ENCODE measurements at places on chromosomes 7 and 10.

- no peak for DNase-seq
Observed at GRCh38 chr10:73731588-73732375, 12.4 kb upstream of the SEC24C start.

DNA sequence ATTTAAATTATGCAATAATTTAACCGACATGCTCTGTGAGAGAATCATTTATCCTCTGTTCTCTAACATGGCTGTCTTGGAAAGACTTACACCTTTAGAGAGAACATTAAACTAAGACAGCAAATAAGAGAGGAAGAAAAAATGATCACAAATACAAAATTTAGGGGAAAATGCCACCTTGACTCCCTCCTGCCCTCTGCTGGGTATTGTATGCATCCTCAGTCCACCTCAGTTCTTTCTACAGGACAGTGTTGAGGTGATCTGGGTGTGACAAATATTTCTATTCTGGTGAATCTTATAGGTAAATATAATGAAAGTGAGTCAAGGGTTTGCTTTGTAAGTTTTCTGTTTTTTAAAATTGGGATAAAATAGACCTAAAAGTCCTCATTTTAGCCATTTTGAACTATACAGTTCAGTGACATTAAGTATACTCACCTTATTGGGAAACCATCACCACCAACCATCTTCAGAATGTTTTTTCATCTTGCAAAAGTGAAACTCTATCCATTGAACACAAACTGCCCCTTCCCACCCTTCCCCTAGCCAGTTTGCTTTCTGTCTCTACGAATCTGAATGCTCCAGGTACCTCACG, 61.5 kb upstream of the ELMO1 start:
- DNase-seq = no peak

- DNase-seq = no peak
Observed at GRCh38 chr7:92282930-92283329, 37.2 kb downstream of the ANKIB1 start.

DNA sequence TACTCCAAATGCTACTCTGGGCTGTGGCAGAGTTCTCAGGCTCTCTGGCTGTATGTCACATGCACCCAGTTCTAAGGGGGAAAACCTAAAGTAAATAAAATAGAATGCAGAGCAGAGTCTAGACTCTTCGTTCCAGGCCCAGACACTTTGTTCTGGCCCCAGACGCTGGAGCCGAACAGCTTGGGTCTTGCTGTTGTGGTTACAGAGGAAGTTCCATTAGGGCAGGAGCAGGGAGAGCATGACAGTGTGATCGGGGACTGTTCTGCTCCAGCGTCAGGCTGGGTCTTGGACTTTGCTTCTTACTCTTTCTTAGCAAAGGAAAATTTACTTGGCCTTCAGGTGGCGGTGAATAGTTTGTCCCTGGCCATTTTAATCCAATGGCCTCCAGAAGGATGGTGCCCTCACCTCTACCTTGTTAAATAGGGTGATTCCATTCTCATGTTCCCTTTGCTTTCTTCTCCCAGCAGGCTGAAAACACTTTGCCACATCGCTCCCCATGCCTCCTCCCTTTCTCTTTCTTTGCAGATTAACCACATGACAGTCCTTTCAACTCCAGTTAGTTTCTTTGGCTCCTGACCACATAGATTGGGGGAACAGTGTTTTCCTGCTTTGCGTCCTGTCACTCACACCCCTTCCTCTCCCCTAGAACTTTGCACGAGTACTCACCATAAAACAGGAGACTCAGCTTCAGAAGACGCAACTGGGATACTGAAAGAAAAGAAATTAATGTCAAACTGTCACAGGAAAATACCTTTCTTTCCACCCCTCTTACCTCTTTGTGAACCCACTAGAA, 730.8 kb downstream of the SUGCT start:
- no peak for DNase-seq

GRCh38 chr10:33157103-33157502, 177.4 kb downstream of the NRP1 start:
- no peak for DNase-seq

- DNase-seq = no peak
Observed at GRCh38 chr10:70671619-70672164, 614 bp upstream of the ADAMTS14 start.

DNA sequence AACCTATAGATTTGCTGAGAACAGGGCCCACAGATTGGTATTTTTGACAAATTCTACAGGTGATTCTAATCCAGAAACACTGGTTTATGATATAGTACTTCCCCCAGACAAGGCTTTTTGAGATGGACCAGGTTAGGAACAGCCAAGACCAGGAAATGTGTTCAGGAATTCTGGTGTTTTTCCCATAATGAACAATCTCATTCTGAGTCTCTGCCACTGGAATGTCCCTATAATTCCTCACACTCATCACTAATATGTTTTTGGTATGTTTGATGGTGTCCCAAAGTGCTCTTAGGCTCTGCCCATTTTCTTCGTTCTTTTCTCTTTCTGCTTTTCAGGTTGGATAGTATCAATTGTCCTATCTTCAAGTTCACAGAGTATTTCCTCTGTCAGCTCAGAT, 107.2 kb upstream of the IGFBP3 start:
- DNase-seq = no peak

- no peak for DNase-seq
Observed at GRCh38 chr7:137078781-137079180, 210.3 kb downstream of the CHRM2 start.

GRCh38 chr10:5496261-5497250, 2.8 kb downstream of the CALML5 start:
- DNase-seq = no peak

- DNase-seq = no peak
Observed at GRCh38 chr10:126153711-126154628, 234.3 kb downstream of the ADAM12 start.

GRCh38 chr7:10727636-10728035, 246.0 kb upstream of the PHF14 start:
- no peak for DNase-seq

- DNase-seq = peak; percentile 61
Observed at GRCh38 chr7:37198906-37199485, 249.7 kb downstream of the ELMO1 start.

- DNase-seq = no peak
Observed at GRCh38 chr7:104497379-104497967, 169.1 kb downstream of the LHFPL3 start.

Measured in stimulated activated CD8-positive, alpha-beta memory T cell treated with anti-CD3 and anti-CD28 coated beads, Interleukin-2, amount 100 ng/mL, for 48 hours (primary cell).